ENCODE measurements at places on chromosomes 5 and 9. TPM values are rescaled to one million over a fixed set of nuclear protein-coding genes. Genes with fewer than 3 reads are reported as not detected.

DNA sequence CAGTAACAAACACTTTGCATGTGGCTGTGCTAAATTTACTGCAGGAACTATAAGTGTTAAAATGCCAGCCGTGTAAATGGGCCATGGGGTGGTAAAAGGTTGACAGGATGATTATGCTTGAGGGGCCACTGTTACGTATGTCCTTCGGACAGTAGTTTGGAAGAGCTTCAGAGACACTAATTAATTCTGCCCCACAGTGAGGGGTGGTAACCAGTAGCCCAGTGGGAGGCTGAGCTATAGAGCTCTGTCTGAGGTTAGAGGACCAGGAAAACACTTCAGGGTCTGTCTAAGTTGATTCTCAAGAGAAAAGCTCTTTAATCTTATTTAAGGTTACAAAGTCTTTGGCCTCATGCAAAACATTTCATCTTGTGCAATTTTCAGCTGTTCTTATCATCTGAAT is 176.6 kb downstream of the DMRTA1 start:
- H3K27ac ChIP-seq = no peak overlapping the region
- no peak overlapping the region for H3K4me3 ChIP-seq
- no peak for DNase-seq
- H3K27me3 ChIP-seq = no peaks in the 10 kb centered on the region

The ISOC1 gene
- 54.5 TPM for total RNA-seq

- no peaks in the 10 kb centered on the region for H3K27me3 ChIP-seq
- no peak overlapping the region for H3K27ac ChIP-seq
- no peaks in the 10 kb centered on the region for H3K36me3 ChIP-seq
- DNase-seq = no peak
- H3K4me3 ChIP-seq = no peak overlapping the region
Observed at GRCh38 chr5:38752012-38752536, 93.7 kb upstream of the OSMR start.

- DNase-seq = no peak
- no peaks in the 10 kb centered on the region for H3K36me3 ChIP-seq
- H3K4me3 ChIP-seq = no peak overlapping the region
- no peaks in the 10 kb centered on the region for H3K4me1 ChIP-seq
- H3K27me3 ChIP-seq = no peaks in the 10 kb centered on the region
Observed at GRCh38 chr5:167573370-167574127, 717.9 kb upstream of the WWC1 start.

DNA sequence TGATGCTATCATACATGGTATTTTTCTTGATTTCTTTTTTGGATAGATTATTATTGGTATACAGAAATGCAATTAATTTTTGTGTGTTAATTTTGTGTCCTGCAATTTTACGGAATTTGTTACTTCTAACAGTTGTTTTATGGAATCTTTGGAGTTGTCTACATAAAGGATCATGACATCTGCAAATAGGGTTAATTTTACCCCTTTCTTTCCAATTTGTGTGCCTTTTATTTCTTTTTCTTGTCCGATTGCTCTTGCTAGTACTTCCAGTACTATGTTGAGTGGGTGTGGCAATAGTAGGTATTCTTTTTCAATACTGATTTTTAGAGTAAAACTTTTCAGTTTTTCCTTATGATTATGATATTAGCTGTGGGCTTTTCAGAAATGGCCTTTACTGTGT is 111.5 kb downstream of the MACROH2A1 start:
- no peaks in the 10 kb centered on the region for H3K27me3 ChIP-seq
- H3K4me1 ChIP-seq = no peaks in the 10 kb centered on the region
- H3K4me3 ChIP-seq = no peak overlapping the region
- no peak for DNase-seq

- no peaks in the 10 kb centered on the region for H3K4me1 ChIP-seq
- no peaks in the 10 kb centered on the region for H3K27me3 ChIP-seq
- no peak overlapping the region for H3K4me3 ChIP-seq
- no peaks in the 10 kb centered on the region for H3K36me3 ChIP-seq
- no peak for DNase-seq
- H3K27ac ChIP-seq = no peak overlapping the region
Observed at GRCh38 chr9:99351647-99352046, 129.6 kb downstream of the SEC61B start.

- H3K4me1 ChIP-seq = no peaks in the 10 kb centered on the region
- H3K27ac ChIP-seq = no peak overlapping the region
- no peaks in the 10 kb centered on the region for H3K36me3 ChIP-seq
- H3K27me3 ChIP-seq = no peaks in the 10 kb centered on the region
- no peak for DNase-seq
- H3K4me3 ChIP-seq = no peak overlapping the region
Observed at GRCh38 chr5:142958944-142959682, 188.9 kb downstream of the ARHGAP26 start.
